HS-27A (cell line): ENCODE measurements at places on chromosomes 3 and 15.

GRCh38 chr3:25025236-25025635 lies 402.8 kb upstream of the RARB start:
- no peak for DNase-seq

- no peak for DNase-seq
These were observed 968 bp upstream of the TMEM266 start for GRCh38 chr15:76058714-76059319.

- DNase-seq = peak; percentile 30
These were observed 175.0 kb downstream of the CFAP20DC start for GRCh38 chr3:58874795-58875194.

GRCh38 chr15:49832511-49832910 lies 211.7 kb downstream of the DTWD1 start:
- no peak for DNase-seq

- no peak for DNase-seq
These were observed 13.9 kb downstream of the CHST13 start for GRCh38 chr3:126537730-126538281.

DNA sequence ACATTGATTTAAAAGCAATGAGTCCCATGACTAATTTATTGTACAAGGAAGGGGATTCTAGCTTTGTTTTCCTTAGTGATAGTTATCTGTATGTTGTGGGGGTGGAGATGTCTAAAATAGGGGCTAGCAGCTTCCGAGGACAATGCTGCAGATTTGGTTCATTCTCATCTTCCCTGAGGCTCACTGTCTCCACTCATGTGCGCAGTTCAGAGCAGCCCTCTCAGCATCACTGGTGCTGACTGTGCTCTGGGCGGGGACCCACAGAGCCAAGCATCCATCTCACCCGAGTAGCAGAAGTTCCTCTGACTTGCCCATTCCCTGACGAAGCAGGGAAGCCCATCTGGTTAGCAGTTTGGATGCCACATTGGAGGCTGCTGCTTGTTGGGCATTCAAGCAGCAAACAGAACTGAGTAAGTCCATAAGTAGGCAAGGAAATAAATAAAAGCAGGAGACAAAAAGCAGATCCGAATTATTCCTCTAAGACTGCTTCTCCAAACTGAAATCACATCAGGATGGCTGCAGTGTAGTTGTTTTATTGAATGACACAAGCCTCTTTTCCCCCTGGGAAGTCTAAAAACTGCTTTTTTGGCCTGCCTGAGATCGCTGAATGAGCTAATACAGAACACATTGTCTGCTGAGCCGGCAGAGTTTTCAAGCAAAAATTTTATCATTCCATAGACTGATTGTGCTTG lies 27.5 kb downstream of the RARB start:
- DNase-seq = no peak

DNA sequence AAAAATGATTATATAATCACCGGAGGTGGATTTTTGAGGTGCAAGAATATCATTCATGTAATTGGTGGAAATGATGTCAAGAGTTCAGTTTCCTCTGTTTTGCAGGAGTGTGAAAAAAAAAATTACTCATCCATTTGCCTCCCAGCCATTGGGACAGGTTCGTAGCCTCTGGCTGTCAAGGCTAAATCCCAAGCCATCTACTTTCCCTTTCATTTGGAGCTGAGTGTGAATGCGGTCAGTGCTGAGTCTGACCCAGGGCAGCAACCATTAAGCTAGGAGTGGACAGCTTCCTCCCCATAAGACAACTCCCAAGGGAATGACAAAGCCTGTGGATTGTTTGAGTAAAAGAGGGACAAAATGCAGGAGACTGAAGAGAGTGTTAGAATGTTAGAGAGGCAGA lies 33.6 kb downstream of the PARP14 start:
- no peak for DNase-seq

GRCh38 chr15:22973286-22973685 lies 6.9 kb downstream of the CYFIP1 start:
- DNase-seq = no peak

DNA sequence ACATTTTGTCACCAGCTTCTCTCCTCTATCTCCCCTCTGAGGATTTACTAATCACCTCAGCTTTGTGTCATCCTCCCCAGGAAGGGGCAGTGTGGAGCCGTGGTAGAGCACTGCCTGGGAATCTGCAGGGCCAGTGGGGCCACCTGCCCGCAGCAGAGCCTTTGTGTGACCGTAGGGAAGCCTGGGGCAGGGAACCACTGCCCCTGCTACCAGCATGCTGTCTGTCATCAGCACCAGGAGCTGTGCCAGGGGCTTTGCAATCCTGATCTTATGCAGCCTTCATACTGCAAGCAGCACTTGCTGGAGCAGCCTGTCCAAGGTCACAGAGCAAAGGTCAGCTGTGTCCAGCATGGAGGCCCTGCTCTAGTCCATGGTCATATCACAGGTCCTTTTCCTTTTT lies 170.2 kb upstream of the IL12A start:
- no peak for DNase-seq

GRCh38 chr3:191255156-191255555 lies 56.1 kb downstream of the OSTN start:
- DNase-seq = no peak

DNA sequence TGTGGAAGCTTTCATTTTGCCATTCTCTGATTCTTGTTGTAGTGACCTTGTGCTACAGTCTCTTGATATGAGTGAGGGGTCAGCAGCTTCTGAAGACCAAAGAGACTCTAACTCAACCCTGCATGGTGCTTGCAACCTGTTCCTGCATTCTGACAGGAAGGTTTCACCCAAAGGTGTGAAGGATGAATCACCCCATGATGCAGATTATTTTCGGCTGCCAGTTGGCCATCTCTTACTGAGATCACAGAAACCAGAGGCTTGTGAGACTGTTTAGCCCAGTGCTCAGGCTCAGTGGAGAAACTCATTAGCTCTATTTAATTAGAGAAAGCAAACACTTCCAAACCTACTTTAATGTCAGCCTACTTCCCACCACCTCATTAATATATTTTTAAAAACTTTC lies 29.2 kb upstream of the TPRG1 start:
- no peak for DNase-seq

DNA sequence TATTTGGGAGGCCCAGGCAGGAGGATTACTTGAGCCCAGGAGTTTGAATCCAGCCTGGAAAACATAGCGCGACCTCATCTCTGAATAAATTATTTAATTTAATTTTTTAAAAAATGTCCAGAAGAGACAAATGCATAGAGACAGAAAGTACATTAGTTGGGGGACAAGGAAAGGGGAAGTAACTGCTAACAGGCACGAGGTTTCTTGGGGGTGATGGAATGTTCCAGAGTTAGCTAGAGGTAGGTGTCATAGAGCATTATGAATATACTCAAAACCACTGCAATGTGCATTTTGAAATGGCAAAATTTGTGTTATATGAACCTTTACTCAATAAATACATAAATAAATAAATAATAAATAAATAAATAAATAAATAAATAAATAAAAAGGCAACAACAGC lies 31.7 kb upstream of the CYP11A1 start:
- DNase-seq = no peak

- DNase-seq = no peak
These were observed 44.2 kb downstream of the MKRN2 start for GRCh38 chr3:12601072-12601471.

- DNase-seq = no peak
These were observed 395.8 kb downstream of the MAGI1 start for GRCh38 chr3:65642883-65643282.

- DNase-seq = no peak
These were observed 97.9 kb downstream of the APBA2 start for GRCh38 chr15:28983432-28984311.

GRCh38 chr15:70778258-70779076 lies 15.1 kb upstream of the UACA start:
- no peak for DNase-seq

- no peak for DNase-seq
These were observed 921 bp downstream of the LMLN start for GRCh38 chr3:197960694-197961581.

- DNase-seq = no peak
These were observed 43.5 kb downstream of the ACAD9 start for GRCh38 chr3:128922804-128923459.

DNA sequence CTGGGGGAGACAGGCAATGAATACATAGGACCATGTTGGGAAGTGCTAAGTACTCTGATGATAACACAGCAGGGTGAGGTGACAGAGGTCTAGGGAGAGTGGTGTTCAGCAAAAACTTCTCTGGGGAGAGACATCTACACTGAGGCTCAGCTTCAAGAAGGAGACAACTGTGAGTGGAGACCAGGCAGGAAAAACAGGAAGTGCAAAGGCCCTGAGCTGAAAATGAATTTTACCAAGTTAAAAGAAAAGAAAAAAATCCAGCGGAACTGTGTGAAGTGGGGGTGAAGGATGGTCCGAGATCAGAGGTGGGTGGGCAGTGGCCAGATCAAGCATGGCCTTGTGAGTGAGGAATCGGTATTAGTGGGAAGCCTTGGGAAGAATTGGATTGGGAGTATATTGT lies 110.1 kb upstream of the CLSTN2 start:
- DNase-seq = no peak

DNA sequence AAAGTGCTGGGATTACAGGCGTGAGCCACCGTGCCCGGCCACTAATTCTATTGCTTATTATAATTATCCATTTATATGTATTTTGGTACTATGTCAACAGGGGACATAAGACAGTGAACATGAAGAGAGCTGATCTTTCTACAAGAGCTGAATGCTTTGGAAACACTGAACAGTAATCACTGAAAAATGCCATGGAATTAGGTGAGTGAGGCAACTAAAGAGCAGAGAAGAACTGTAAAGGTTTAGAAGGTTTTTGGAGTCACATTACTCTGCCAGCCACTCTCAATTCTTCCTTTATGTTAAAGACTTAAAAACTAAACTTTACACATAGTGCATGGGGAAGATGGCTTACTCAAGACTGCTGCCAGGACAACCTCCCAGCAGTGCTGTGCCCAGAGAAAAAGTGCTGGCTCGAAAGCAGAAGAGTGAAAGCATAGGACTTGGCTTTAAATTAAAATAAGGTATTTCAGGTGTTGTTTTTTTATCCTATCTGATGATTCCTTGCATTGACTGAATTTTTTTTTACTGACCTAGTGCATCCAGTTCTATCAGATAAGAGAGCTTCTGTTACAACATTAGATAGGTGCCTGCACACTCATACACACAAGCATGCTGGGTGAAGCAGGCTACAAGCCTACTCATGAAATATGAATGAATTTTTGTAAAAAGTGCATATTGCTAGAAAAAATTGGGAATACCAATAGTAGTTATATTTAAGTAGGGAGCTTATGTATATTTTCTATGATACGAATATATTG lies 28.7 kb upstream of the CACNA2D3 start:
- DNase-seq = no peak

DNA sequence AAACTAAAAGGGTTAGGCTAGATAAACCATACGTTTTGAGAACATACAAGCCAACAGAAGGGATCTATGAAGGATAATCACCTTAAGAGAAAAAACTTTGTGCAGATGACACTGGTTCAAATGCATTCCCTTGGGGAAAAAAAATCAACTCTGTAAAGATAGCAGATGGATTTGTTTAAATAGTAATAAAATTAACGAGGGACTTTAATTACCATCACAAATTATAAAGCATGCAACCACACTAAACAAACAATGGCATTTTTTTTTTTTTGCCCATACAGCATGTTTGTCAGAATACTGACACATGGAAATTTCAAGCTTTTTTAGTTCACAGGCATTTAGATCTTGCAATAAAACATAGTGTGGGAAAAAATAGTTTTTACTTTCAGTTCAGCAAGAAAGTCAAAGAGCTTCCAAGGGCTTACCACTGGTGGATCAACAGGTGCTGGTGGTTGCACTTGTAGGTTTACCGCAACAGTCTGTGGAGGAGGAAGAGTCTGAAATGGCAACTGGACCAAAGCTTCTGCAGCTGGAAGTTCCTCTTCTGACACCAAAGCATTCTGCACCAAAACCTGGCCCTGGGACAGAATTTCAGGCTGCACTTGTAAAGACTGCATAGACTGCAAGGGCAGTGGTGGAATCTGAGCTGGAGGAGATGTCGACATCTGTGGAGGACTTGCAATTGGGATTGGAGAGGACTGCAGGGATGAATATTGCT lies 53.1 kb downstream of the PHC3 start:
- no peak for DNase-seq

DNA sequence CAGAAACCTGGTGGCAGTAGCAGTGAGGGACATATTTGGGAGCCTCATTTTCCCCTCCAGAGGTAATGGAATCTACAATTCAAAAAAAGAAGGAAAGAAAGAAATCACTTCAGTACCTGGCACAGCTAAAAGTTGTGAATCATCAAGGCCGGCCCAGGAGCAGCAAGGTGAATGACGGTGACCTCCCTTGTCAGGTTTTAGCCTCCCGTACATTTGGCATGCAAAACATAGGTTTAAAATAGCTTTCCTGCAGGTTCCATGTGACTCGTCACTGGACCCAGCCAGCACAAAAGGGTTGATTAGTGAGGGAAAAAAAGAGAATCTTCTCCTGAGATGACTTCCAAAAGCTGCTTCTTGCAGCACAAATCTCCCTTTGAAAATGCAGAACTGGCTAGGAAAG lies 394.2 kb downstream of the LSAMP start:
- no peak for DNase-seq

GRCh38 chr3:179716226-179716625 lies 63.4 kb downstream of the USP13 start:
- no peak for DNase-seq

DNA sequence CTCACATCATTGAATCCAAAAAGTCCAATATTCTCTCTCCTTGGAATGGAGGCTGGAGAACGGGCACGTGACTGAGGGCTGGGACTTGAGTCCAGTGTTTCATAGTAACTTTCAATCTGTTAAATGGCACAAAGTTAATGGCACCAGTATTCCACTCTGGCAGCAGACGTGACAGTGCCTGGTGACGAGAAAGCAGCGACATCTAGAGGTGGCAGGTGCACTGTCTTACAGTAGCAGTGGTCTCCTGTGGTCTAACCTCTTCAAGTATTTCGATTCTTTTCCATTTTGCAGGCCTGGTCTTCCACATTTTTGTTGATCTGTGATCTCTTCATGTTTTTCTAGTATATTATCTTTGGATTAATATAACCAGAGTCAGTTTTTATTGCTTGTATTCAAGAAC lies 107.1 kb downstream of the OXSM start:
- peak; percentile 38 for DNase-seq

- no peak for DNase-seq
These were observed 44.3 kb upstream of the CHRNB4 start for GRCh38 chr15:78685159-78685921.

DNA sequence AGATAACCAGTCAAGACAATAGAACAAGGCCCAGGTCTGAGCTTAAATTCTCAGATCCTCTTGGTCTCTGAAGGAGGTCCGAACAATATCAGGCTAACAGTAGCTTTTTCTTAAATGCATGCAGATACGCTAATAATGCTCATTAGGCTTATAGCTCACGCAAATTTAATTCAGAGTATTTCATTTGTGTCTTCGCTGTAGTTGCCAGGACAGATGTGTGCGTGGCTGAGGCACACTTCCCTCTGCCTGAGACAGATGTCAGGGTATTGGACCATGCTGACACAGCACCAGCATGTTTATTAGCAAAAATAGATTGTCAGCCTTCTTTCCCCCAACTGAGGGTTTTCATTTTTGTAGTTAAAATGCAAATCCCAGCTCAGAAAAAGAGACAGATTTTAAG lies 102.9 kb upstream of the BFSP2 start:
- no peak for DNase-seq
